ENCODE measurements at places on chromosomes 12 and 14.

DNA sequence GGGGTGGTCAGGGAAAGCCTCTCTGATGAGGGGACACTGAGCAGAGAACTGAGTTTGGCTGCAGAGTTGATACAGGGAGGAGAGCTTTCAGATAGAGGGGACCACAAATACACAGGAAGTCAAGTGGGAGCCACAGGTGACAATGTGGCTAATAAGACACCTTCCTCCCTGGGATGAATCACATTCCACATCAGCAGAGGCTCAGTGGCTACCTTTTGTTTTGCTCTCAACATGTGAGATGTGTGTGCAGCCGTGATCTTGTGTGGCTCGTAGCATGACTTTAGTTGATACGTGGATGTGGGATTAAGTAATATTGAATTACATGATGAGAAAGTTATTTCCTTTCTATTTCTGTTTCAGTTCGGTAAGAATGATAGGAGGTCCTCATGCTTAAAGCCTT lies 7.5 kb downstream of the CRADD start:
- no peak for DNase-seq

- no peak for DNase-seq
Observed at GRCh38 chr12:123384318-123384993, 524 bp downstream of the KMT5A start.

DNA sequence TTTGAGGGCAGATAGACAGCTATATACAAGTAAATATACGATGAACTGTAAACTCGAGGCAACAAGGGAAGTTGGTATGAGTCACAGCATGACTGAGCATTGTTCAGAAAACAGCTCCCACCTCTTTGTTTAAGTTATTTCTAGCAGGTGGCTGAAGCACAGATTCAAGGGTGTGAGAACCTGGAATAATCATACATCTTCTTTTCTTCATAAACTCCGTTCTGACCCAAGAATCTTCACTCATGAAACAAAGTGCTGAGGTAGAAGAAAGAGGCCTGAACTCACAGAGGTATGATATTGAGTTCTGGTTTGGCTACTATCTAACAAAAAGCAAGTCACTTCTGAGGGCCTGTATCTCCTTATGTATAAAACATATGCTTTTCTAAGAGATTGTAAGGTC lies 364.1 kb upstream of the KITLG start:
- DNase-seq = no peak

DNA sequence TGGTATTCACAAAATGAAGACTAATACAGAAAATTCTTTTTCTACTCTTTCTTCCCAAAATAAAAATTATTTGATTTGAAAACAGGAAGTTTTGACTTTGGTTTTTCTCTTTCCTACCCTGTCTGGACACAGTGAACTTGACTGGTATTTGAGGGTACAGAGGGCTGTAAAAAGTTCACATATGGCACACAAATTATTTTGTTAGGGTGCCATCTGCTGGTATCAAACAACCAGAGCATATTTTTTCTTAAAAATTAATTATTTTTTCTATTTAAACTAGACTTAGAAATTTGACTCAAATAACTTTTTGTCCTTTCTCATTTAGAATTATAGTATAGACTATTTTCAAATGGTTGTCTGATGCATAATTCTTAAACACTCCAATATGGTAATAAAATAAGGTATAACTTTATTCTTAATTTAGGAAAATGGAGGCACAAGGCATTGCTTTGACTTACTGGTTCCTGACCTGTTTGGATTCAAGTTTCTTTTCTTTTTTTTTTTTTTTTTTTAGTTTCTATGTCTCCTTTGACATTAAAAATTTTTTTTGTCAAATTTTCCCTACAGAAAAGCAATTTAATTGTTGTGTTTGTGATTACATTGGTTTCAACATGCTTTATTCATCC lies 390.6 kb downstream of the PRKD1 start:
- DNase-seq = no peak

DNA sequence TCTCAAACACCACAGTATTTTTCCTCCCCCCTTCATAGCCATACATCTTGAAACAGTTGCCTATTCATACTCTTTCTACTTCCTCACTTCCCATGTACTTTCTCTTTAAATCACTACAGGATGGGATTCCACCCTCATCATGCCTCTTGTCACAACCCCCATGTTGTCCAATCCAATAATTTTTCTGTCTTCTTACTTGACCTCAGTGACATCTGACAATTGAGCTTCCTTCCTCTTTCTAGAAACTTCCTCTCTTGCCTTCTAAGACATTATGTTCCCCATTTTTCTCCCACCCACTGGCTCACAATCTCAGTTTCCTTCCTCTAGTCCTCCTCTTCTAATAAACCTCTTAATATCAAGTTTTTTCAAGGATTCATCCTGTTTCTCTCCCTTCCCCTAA lies 5.3 kb downstream of the C2CD5 start:
- no peak for DNase-seq

DNA sequence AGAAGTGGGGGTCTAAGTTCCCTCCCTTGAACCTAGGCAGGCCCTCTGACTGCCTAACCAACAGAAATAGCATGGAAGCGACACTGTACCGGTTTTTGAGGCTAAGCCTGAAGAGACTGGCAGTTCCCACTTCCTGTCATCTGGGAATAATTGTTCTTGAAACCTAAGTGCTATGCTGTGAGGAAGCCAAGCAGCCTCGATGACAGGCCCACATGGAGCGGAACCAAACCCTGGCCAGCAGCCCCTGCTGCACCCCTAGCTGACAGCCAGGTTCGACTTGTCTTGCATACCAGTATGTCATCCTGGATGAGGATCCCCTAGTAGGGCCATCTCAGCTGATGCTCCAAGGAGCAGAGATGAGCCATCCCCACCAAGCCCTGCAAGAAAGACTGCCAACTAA lies 6.4 kb upstream of the GPR68 start:
- DNase-seq = no peak

All from activated CD8-positive, alpha-beta memory T cell treated with anti-CD3 and anti-CD28 coated beads, Interleukin-2, amount 50 U/mL, for 48 hours (primary cell).